Hippocampal formation (tissue), 2 donors: ENCODE measurements at places on chromosomes 3 and 15.

DNA sequence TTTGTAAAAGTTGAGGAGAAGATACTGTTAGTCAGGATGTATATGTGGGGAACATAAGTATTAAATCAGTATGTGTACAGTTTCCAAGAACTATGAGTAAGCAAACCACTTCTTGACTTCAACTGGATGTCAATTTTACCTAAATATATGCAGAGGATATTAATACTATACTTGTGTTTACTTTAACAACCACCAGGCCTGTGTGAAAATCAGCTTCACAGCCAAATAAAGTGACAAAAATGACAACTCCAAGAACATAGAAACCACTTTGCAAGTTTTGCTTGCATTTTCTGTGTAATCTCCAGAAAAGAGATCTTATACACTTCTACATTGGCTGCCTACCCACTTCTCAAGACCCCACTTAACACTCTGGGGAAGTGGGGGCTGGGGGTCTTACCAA lies 293.3 kb upstream of the RORA start:
- DNase-seq: no peak

GRCh38 chr3:57434041-57434440 lies 110.1 kb downstream of the DNAH12 start:
- no peak for DNase-seq

GRCh38 chr3:113008117-113008516 lies 17.3 kb downstream of the GTPBP8 start:
- no peak for DNase-seq

- no peak for DNase-seq
These were observed 156.9 kb downstream of the SUCNR1 start for GRCh38 chr3:152030320-152030719.
